T-helper 1 cell (primary cell): ENCODE measurements at places on chromosomes 12 and 14.

GRCh38 chr12:83106873-83107272 is 420.2 kb downstream of the TMTC2 start:
- no peak for DNase-seq

- no peak for DNase-seq
Observed at GRCh38 chr12:40681148-40681547, 11.1 kb upstream of the CNTN1 start.

DNA sequence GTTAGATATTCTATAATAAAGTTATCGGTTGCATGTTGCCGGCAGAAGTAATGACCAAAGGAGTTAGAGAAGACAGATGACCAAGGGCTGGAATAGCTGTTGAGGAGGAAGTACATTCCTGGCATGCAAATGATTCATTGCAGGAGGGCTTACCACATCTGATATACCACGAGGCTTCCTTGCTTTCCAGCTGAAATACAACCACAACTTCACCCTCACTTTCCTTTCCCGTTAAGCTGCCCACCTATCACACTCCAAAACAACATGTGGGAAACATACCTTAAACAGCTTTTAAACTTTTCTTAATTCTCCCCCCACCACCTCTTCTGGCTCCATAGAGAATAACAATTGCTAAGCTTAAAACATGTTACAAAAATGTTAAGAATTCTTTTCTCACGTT is 594.1 kb downstream of the NRXN3 start:
- DNase-seq: no peak

DNA sequence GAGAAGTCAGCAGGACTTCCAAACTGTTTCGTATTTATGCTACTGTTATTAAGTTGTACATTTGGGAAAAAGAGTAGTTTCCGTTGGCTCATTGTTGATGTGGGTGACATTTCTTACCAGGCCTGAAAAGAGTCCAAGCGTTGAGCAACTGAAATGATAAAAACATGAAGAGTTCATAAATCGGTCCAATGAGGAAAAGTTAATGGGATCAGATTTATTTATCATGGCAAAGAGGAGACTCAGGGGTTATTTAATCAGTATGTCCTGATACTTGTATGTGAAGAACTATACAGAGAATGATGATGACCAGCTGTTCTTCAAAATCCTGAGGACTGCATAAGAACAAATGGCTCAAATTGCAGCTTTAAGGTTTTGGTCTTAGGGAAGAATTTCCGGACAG is 7.7 kb downstream of the VRK1 start:
- DNase-seq: no peak

- no peak for DNase-seq
Observed at GRCh38 chr14:92487513-92488133, 26.0 kb upstream of the RIN3 start.

DNA sequence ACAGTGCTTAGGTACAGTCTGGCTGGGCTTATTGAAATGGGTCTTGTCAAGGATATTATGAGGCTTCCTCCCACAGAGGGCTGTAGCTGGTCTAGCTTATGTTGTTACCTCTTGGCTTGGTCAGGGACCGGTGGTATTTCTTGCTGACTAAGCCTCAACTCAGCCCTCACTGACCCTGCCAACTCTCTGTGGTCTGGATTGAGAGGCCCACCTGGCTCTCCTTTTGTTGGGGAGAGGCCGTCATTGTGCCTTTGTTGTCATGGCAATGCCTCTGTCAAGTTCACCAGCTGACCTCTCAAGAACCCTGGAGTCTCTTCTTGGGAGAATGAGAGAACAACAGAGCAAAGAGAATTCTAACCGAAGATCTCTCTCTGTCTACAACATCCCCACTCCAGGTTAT is 245.6 kb upstream of the NPAS3 start:
- no peak for DNase-seq

DNA sequence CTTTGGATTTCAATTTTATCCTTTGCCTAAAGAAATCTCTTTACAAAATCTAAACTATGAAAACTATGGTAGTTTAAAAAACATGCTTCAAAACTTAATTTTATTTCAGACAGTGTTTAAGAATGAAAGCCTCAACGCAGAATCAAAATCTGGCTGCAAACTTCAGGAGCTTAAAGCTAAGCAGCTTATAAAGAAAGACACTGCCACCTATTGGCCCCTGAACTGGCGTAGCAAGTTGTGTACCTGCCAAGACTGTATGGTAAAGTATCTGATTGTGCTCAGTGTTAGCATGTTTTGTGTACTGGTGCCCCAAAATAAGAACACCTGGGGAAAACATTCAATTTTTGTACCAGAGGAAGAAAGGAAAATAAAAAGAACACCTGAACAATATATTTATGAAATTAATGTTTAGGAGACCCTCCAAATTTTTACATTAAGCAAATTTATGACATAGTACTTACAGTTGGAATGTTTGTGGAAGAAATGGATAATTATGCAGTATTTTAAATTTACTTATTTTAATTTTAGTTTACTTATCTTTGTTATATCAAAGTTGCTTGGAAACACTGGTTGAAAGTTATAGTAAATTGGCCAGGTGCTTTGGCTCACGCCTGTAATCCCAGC is 12.2 kb downstream of the UBR7 start:
- DNase-seq: no peak

GRCh38 chr12:99253068-99253467 is 394.5 kb upstream of the GARIN6 start:
- DNase-seq: no peak

DNA sequence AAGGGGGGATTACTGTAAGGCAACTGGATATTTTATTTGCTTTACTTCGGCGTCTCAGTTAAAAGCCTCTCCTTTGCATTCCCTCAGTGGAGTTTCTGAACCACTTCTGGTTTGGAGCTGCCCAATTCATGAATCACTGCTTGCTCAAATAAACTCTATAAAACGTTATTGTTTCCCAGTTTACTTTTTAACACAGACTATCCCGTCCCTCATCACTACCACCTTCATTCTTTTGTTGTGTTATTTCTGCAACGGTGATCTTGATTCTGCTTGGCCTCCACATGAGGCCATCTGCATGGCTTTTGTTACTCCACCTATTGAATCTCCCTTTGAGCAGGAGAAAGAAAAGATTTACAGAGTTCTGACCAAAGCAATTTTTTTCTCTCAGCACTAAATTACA is 104.0 kb upstream of the PLEKHA5 start:
- no peak for DNase-seq

- no peak for DNase-seq
Observed at GRCh38 chr12:6312529-6313325, 2.2 kb downstream of the PLEKHG6 start.

DNA sequence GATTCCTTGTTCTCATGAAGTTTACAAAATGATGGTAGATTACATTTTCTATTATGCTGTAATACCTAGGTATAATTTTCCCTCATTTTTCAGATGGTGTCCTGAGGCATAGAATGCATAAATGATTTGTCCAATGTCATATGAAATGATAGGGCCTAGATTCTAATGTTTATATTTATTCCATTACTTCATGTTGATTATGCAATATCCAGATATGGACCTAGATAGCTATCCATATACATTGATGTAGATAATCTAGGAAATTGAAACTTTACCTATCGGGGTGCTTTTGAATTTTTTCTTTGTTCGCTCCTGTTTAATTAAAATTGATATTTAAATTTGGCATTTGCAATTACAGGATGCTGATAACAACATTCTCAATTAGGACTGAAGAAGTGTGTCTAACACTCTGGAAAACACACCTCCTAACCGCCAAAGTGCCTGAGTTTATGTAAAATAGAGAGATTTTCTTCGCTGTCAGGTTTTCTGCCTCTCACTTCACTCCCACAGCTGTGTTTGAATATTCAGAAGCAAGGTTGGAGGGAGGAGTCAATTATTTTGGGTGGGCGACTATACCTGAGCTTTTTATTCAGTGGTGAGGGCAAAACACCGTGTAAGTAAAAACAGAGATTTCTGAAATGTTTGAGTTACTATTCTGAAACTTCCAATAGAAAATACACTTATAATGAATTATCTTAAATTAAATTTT is 164.4 kb upstream of the ATP2B1 start:
- DNase-seq: no peak

DNA sequence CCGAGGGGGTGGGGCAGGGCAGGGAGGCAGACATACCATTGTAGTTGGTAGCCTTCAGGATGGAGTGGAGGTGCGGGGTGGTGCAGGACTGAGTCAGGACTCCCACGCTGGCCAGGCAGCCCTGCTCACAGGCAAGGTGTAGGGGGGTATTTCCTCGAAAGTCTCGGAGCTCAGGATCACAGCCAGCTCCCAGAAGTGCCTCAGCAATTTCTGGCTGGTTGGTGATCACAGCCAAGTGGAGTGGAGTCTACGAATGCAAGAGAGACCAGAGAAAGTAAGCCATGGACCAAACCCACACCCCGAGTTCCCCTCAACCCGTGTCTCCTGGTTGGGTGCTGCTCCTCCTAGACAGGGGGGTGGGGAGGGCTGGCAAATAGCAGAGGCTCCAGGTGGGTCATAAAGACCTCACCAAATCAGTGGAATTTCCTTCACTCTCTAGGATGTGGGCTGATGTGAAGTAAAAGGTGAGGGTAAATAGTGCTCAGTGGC is 1.4 kb downstream of the NFKBIA start:
- DNase-seq: no peak

DNA sequence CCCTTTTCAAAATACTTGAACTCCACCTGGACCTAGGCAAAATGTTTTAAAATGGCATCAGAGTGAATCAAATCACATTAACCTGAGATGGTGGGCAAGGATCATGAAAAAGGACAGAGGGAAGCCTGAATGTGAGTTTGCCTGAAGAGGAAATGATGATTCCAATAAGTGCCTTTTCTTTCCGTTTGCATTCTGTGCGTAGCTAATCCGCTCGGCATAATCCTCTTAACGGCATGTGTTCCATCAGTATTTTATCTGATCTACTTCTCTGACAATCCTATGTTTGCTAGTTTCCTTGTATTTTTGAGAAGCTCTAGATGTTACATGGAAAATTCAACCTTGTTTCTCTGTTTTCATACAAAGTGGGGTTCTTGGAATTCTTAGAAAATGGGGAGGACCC is 354.6 kb downstream of the NRXN3 start:
- no peak for DNase-seq

- no peak for DNase-seq
Observed at GRCh38 chr12:12216349-12217017, 50.4 kb downstream of the LRP6 start.

DNA sequence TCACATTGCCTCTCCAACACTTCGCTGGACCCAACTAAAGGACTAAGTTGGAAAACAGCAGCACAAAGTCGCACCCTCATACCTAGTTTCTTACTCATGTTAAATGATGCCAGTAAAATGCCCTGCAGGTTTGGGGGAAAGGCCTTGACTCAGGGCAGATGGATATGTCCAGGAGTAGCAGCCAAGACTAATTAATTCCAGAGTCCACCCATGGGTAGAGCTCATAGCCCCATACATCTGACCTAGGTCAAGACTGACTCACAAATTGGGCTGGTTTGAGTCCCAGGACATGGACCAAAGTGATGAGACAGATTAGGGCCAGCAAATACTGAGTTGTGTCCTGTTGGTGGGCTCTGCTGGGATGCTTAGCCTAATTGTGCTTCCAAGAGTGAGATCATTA is 224.0 kb upstream of the BTG1 start:
- no peak for DNase-seq

DNA sequence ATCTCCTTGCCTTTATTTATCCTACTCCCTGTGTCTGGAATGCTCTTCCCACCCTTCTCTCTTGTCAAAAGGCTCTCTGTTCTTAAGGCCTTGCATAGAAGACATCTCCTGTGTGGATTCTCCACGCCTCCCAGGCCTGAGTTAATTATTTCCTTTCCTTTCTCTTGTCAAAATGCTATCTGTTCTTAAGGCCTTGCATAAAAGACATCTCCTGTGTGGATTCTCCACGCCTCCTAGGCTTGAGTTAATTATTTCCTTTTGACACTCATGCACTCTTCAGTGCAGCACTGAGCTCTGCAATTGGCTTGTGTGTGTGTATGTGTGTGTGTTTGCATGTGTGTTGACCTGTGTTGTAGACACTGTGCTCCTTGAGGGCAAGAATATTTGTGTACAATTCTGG is 52.1 kb upstream of the DCD start:
- DNase-seq: no peak

- DNase-seq: no peak
Observed at GRCh38 chr14:37399517-37399916, 195.5 kb downstream of the FOXA1 start.

GRCh38 chr12:45224311-45224710 is 8.4 kb downstream of the ANO6 start:
- no peak for DNase-seq

- no peak for DNase-seq
Observed at GRCh38 chr12:77682488-77682887, 148.2 kb upstream of the NAV3 start.

DNA sequence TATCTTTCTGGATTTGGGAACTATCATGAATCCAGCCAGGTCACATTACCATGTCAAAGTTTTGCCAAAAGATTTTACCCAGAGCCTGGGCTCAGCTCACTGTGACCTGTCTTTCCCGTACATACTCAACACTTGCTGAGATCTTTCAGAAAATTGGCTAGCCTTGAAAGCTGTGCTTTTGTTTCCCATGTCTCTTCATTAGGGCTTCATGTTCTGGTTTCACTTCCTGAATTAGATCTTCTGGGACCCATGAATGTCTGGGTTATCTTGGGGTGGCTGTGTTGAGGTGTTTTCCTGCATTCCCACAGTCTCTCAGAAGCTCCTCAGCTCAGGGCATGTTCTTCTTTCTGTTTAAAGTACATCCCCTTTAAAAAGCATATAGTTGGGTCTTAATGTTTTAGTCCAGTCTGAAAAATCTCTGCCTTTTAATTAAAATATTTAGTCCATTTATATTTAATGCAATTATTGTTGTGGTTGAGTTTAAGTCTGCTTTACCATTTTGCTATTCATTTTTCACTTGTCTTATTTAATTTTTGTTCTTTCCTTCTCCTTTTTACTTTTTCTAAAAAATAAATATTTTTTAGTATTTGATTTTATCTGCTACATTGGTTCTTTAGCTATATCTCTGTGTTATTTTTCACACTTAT is 242.7 kb downstream of the VRK1 start:
- DNase-seq: no peak

DNA sequence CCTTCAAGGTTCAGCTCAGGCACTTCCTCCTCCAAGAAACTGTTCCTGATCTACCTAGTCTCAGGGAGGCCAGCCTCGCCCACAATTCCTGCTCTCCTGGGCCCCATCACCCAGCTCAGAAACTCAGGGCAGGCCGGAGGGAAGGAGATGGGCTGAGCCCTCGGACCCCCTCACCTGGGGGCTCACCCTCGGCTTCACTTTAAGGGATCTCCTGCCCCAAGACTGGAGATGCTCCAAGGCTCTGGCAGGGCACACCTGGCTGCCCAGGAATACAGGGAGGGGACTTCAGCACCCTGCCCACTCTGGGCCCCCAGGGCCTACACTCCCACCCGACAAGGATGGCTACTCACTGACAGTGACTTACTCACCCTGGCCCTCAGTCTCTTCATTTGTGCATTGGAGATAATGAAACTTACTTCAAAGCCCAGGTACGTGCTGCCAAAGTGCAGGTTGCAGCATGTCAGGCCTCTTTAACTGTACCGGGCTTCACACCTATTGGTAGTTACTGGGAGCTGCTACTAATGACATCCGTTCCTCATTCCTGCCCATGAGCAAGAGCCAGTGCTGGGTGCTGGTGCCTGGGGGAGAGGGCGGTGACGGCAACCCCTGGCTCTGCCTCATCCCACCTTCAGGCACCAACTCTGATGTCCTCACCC is 21.0 kb upstream of the PPP1R13B start:
- DNase-seq: no peak
